ENCODE measurements at places on chromosomes 2 and 18.
A peak's percentile ranks its signal among the peaks of the same experiment; 100 is the strongest.

DNA sequence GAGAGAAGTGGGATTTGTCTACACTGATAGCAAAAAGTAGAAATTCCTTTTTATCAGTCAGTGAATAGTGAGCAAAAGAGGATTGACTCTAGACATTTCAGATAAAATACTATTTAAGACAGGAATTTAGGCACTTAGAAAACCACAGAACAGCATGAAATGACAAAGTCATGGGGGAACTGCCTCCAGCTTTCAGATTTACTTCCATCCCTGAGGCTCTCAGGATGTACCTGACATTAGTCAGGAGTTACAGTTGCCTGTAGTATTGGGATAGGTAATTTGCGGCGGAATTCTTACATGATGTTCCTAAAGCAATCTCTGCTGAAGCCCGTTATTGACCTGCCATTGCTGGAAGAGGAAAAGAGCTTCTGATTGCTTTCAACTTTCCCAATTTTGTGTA is 337.1 kb upstream of the MAP2 start:
- no peak for DNase-seq

DNA sequence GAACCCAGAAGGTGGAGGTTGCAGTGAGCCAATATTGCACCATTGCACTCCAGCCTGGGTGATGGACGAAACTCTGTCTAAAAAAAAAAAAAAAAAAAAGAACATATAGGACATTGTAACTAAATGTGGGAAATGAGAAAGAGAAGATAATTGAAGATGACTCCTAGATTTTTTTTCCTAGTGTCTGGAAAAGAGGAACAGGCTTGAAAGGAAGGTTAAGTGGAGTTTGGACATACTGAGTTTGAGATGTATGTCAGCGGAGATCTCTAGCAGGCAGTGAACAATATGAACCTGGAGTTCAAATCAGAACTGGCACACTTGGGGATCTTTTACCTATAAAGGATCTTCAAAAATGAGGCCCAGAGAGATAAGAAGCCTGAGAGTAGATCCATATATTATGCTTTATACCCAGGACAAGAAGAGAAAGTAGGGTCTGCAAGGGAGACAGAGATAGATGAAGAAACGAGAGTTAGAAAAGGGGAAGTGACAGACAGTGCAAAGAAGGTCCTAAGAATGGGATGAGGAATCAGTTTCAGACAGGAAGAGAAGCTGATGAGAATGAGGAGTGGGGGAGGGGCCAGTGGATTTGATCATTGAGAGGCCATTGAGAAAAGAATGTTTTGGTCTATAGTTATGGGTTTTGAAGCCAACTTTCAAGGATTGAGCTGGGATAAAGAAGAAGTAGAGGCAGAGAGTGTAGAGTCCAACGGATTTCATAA is 46.9 kb upstream of the CD28 start:
- DNase-seq: no peak

- DNase-seq: no peak
Measured at GRCh38 chr18:42514512-42514911, 559.5 kb downstream of the PIK3C3 start.

DNA sequence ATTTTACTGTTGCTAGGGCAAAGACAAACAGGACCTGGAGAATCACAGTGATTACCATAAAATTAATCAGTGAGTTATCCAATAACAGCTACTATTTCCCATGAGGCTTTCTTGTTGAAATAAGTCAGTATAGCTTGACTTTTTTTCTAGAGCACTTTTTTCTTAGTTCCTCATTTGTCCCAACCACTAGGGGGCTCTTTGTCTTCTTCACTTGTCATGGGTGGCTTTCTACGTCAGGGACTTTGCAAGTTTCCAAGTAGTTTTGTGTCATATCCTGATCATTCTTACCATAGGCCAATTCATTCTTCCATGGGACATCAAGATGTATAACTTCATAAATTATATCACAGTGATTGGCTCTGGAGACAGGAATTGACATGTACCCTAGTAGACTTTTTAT is 1019.6 kb upstream of the PIK3C3 start:
- no peak for DNase-seq

DNA sequence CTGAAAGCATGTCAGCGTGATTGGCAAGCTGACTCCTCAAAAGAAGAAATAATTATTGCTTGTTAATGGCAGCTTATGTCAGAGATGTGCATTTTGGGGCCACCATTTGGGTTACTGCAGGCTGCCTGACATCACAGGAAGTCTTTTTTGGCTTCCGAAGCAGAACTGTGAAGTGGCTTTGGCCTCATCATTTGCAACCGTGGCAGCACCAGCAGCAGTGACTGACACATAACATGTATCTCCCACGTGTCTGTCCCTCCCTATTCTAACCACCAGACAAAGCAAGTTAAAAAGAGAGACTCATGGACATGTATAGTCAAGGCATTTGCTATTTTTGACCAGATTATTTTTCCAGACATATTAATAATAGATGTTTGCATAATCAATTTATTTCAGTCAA is 488.7 kb upstream of the ACVR2A start:
- no peak for DNase-seq

DNA sequence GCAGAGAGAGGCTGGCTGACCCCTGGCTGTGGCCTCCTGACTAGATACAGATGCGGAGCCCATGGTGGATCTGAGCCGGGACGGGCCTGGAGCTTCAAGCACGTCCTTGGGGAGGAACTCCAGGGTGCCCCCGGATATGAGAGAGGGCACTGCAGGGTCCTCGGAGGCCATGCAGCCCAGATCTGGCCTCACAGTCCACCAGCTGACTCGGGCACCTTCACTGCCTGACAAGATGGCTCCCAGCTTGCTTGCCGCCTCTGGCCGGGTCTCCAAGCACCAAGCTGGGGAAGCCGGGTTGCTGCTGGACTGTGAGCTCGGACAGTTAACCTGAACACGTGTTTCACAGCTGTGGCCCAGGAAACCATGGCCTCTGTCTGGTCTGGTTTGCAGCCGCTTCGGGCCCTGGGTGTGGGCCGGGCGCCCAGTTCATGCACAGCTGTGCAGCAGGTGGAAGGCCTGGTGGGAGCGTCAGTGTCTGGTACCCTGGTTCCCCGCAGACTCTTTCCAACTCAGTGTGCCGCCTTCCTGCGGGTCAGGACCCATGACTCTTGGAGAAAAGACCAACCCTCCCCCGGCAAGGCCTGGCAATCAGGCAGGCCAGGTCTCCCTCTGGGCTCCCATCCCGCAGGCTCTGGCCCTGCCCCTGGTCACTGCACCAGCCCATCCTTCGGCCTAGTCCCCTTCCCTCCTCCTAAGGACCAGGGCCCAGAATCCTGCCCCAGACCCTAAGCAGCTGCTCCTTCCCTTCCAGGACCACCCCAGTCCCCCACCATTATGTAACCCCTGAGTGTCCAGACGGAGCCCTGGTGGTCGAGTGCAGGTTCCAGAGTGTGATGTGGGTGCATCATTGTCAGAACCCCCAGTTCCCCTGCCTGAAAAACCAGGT is 74.6 kb upstream of the OTOS start:
- no peak for DNase-seq

- no peak for DNase-seq
Measured at GRCh38 chr2:240618776-240619175, 6.5 kb upstream of the GPR35 start.

- DNase-seq: no peak
Measured at GRCh38 chr18:74745633-74746403, 148.1 kb downstream of the ZNF407 start.

DNA sequence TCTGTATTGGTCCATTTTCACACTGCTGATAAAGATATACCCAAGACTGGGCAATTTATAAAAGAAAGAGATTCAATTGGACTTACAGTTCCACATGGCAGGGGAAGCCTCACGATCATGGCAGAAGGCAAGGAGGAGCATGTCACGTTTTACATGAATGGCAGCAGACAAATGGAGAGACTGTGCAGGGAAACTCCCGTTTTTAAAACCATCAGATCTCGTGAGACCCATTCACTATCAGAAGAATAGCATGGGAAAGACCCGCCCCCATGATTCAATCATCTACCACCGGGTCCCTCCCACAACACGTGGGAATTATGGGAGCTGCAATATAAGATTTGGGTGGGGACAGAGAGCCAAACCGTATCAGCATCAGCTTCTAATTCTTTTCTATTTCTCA is 217.0 kb downstream of the ANAPC1 start:
- no peak for DNase-seq

GRCh38 chr18:8519102-8519501 is 90.1 kb upstream of the RAB12 start:
- no peak for DNase-seq

DNA sequence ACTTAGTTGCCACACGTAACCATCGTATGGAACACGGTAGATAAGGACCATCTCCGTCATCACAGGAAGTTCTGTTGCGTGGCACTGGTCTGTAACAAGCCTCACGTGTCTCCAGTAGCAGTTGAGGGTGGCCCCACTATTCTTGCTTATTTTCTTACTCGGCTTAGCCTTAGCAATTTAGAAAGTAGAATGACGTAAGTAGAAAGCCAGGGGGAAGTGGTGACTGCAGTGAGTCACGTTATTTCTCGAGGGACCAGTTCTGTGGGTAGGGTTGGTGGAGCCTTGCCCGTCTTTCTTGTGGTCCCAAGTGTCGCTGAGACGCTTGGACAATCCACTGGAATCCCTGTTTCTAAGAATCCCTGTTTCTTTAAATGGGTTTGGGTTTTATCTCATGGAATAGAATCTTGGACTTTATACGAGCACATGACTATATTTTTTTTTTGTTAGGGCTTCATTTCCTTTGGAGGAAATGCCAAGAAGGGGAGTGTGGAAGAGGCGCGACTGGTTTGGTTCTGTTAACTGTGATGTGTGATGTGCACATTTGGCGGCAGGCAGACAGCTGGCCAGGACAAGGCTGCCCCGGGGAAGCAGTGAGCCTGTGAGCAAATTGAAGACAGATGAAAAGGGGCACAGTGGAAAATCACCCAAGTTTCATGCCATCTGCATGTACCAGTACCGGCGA is 96.2 kb downstream of the CABLES1 start:
- DNase-seq: peak; percentile 34

- DNase-seq: no peak
Measured at GRCh38 chr18:41268271-41268670, 686.8 kb upstream of the PIK3C3 start.

GRCh38 chr18:36412778-36413177 is 115.3 kb downstream of the FHOD3 start:
- no peak for DNase-seq

GRCh38 chr2:182355815-182356214 is 71.0 kb downstream of the PDE1A start:
- no peak for DNase-seq

- DNase-seq: no peak
Measured at GRCh38 chr2:159073256-159073655, 104.8 kb downstream of the TANC1 start.

DNA sequence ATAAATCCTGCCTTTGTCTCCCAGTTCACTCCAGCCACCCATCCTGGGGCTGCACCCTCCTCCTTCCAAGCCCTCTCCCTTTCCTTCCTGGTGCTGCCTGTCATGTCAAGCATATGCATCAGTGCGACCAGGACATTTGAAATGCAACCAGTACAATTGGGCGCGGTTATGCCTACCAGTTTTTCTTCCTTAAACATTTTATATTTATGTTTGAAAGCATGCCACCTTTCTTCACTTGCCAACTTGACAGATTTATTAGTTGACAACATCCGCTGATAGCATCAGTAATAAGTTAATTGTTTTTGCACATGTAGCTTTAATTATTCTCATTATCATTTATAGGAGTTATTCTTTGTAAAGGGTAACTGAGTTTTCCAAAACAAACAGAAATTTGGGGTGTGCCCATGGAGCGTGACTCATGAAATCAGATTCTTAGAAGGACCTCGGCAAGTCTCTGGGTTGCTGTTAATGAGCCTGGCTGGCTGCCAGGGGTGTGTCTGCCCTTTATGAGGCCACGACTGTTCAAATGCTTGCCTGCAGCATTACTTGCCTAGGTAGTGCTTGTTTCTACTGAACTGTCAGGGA is 32.8 kb upstream of the IL1B start:
- no peak for DNase-seq

- no peak for DNase-seq
Measured at GRCh38 chr18:12310762-12311161, 2.7 kb downstream of the TUBB6 start.

GRCh38 chr2:207395535-207396251 is 134.1 kb upstream of the CREB1 start:
- no peak for DNase-seq

GRCh38 chr2:10059552-10060335 is 16.4 kb downstream of the KLF11 start:
- DNase-seq: no peak

DNA sequence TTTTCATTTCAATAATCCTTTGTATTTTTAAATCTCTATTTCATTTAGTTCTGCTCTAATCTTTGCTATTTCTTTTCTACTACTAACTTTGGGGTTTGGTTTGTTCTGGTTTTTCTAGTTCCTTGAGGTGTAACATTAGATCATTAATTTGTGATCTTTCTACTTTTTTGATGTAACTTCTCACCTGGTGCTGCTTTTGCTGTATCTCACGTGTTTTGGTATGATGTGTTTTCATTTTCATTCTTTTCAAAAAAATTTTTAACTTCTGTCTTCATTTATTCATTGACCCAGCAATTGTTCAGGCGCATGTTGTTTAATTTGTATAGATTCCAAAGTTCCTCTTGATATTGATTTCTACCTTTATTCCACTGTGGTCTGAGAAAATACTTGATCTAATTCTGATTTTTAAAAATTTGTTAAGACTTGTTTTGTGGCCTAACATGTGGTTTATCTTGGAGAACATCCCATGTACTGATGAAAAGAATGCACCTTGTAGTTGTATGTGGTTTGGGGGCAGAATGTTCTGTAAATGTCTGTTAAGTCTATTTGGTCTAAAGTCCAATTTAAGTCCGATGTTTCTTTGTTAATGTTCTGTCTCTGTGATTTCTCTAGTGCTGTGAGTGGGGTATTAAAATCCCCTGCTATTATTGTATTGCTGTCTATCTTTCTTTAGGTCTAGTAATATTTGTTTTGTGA is 17.3 kb upstream of the MALT1 start:
- no peak for DNase-seq

DNA sequence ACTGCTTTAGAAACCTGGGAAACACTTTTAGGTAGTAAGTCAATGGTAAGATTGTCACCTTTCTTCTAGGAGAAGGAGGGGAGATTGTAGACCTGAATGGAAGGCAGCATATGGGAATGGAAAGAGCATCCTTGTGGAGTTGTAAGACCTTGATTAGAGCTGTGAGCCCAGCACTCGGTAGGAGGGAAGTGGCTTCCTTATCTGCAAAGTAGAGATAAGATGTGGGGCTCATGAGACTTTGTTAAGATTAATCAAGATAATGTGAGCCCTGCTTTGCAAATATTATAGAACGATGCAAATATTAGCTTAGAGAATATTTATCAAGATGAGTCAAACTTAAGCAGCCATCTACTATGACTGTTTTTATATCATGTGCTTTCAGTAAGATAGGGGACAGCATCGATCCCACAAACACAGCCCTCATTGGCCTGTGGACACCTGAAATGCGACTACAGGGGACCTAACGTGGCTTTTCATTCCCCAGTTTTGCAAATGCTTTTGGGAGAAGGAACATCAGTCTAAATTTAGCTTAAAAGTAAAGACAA is 243.7 kb downstream of the LTBP1 start:
- no peak for DNase-seq

- DNase-seq: no peak
Measured at GRCh38 chr2:220753486-220753885, 818.6 kb downstream of the EPHA4 start.

GRCh38 chr18:12046046-12046750 is 47.4 kb upstream of the ANKRD62 start:
- no peak for DNase-seq

All from stimulated activated CD4-positive, alpha-beta T cell treated with anti-CD3 and anti-CD28 coated beads, Interleukin-4, amount 100 ng/mL, for 4 hours (primary cell).